ENCODE measurements at places on chromosomes 7 and 10.

GRCh38 chr10:78211561-78212051 is 177.9 kb downstream of the RPS24 start:
- DNase-seq, result peak; percentile 62

DNA sequence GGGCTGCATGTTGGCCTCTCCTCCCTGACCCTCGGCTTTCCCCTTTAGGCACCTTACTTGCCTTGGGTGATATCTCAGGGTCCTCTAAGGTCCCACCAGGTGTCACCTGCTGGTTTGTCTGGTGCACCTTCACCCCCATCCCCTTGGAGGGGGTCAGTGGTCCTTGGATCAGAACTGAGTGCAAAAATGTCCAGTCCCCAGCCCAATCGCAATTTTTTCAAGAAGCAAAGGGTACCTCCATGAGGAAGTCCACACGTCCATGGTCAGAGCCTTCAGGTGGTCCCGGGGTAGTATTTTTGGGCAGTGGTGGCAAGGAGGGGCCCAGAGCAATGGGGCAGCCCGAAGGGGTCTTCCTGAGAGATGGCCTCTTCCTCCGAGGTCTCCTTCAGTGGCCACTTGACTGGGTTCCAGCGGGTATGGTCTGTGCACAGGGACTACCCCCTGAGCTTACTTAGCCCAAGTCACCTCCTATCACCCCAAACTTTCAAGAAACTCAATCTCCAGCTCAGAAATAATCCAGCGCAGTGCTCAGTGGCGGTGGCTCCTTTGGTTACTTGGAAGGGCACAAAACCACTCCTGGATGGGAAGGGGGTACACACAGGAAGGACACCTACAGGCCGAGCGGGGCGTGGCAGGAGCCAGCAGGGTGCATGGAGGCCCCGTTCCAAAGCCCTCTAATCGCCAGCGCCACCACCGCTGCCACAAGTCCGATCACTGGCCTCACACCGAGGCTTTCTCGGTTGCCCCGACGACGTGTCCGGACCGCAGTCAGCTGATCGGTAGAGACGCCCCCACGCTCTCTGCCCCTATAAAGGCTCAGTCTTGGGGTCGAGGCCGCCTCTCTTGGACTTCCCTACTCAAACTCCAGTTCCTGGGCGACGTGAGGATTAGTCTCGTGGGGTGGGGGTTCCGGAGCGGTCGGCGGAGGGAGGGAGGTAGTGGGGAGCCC is 4.5 kb downstream of the SAP25 start:
- DNase-seq, result peak; percentile 36

DNA sequence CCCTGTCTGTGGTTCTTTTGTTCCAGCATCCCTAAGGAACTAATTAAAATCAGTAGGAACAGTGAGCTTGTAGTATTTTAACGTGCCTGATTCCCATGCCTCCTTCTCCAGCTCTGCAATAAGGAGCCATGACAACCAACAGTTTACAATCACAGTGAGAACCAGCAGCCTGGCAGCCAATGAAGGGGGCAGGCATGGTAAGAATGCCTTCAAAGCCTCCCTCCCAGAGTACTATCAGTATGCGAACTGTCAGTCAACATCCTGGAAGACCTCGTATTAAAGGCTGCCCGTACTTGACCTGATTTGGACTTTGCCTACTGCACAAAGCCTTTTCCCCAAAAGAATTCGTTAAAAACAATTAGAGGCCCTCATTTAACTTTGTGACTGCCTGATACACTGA is 7.7 kb downstream of the ZPBP start:
- DNase-seq, result no peak

- DNase-seq, result no peak
Measured at GRCh38 chr7:31419505-31420055, 79.1 kb upstream of the NEUROD6 start.

- DNase-seq, result no peak
Measured at GRCh38 chr7:46029111-46029704, 108.1 kb upstream of the IGFBP3 start.

Measured in astrocyte of the spinal cord (primary cell).